ENCODE measurements at places on chromosomes 7 and 10. TPM values are rescaled to one million over a fixed set of nuclear protein-coding genes. Genes with fewer than 3 reads are reported as not detected.

Gene SAP25
- total RNA-seq = 5.8 TPM

Gene GDF10
- total RNA-seq = 0.19 TPM

Gene GNA12
- total RNA-seq = 96.5 TPM

Gene CCDC6
- 74.8 TPM for total RNA-seq

Gene CYP3A7
- total RNA-seq = not detected

Gene FGFR2
- total RNA-seq = 81.6 TPM

Gene HPS6
- total RNA-seq = 17.7 TPM

Gene ABCC2
- total RNA-seq = 0.42 TPM

Gene PCLO
- total RNA-seq = 3.2 TPM

Gene SLC39A12
- total RNA-seq = not detected

Gene BTBD16
- not detected for total RNA-seq

DNA sequence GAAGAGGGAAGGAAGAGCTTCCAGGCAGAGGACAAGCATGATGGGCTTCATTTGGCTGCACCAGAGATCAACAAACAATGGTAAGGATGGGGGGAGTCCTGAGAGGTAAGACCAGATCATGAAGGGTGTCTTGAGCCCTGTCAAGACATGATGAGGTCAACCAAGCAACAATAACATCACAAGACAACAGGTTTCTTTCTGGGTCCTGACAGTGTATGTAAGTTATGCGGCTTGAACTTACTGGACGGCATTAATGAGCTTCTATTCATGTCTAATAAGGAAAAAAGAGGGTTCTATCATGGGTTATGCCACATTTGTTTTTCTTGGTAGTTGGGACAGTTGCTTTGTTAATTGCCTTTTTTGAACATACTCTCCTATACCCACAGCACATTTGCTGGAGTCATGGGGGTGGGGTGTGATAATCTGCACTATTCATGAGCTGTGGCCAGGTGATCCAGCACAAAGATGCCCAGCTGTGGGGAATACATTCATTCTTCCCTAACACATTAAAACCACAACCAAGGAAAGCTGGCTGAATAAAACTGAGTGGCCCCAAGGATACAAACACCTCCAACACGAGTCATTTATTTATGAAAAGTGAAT lies 168.8 kb upstream of the KLF14 start:
- H3K4me3 ChIP-seq = no peak overlapping the region
- 0 out of 2 replicates have a peak overlapping the region, but pooled peaks have one; percentile 3 for H3K27ac ChIP-seq
- DNase-seq = no peak

- no peaks in the 10 kb centered on the region for H3K27me3 ChIP-seq
- H3K36me3 ChIP-seq = no peaks in the 10 kb centered on the region
Measured at GRCh38 chr7:7119729-7120128, 62.6 kb upstream of the C1GALT1 start.

- no peaks in the 10 kb centered on the region for H3K27me3 ChIP-seq
- no peak overlapping the region for H3K4me3 ChIP-seq
- no peaks in the 10 kb centered on the region for H3K4me1 ChIP-seq
Measured at GRCh38 chr7:130021105-130021834, 29.9 kb downstream of the ZC3HC1 start.

DNA sequence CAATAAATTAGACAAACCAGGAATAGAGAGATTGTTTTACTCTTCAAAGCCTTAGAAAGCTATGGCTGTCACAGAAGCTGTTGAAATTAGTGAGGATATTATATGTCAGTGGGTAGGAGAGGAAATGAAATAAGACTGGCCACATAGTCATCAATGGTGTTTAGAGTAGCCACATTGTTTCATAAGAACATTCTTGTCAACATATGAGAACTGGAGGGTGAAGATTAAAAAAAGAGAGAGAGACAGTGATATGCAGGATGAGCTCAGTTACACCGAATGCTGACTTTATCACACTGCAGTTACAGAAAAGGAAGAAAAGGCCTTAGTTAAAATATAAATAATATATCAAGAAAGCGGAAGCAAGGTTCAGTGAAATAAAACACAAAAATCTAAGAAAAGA lies 412.0 kb downstream of the CNTNAP2 start:
- H3K4me3 ChIP-seq = no peak overlapping the region
- no peaks in the 10 kb centered on the region for H3K36me3 ChIP-seq
- DNase-seq = no peak
- H3K4me1 ChIP-seq = no peaks in the 10 kb centered on the region

DNA sequence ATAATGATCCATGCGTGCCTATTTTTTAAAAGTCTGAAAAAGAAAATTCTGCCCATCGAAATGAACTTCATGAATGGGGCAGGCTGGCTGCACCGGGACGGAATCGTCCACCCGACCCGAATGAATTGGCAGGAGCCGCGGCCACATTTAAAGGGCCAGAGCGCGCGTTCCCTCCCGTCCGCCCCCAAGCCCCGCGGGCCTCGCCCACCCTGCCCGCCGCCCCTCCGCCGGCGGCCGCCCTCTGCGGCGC lies 319 bp upstream of the GATA3 start:
- H3K27ac ChIP-seq = no peak overlapping the region
- H3K27me3 ChIP-seq = peaks cover 93% of the 10 kb centered on the region
- no peaks in the 10 kb centered on the region for H3K36me3 ChIP-seq
- no peak for DNase-seq
- H3K4me3 ChIP-seq = peak overlapping the region; percentile 33

- DNase-seq = no peak
- no peaks in the 10 kb centered on the region for H3K27me3 ChIP-seq
- no peaks in the 10 kb centered on the region for H3K36me3 ChIP-seq
- H3K4me3 ChIP-seq = no peak overlapping the region
- no peaks in the 10 kb centered on the region for H3K4me1 ChIP-seq
Measured at GRCh38 chr7:48964074-48964473, 39.7 kb downstream of the CDC14C start.

- DNase-seq = no peak
- H3K27me3 ChIP-seq = no peaks in the 10 kb centered on the region
- no peaks in the 10 kb centered on the region for H3K4me1 ChIP-seq
- H3K36me3 ChIP-seq = no peaks in the 10 kb centered on the region
- no peak overlapping the region for H3K27ac ChIP-seq
Measured at GRCh38 chr10:46220872-46221538, 65.8 kb upstream of the ANTXRL start.

GRCh38 chr7:113774182-113774807 lies 144.5 kb downstream of the PPP1R3A start:
- no peaks in the 10 kb centered on the region for H3K4me1 ChIP-seq
- H3K36me3 ChIP-seq = no peaks in the 10 kb centered on the region
- DNase-seq = no peak
- no peaks in the 10 kb centered on the region for H3K27me3 ChIP-seq
- H3K4me3 ChIP-seq = no peak overlapping the region

DNA sequence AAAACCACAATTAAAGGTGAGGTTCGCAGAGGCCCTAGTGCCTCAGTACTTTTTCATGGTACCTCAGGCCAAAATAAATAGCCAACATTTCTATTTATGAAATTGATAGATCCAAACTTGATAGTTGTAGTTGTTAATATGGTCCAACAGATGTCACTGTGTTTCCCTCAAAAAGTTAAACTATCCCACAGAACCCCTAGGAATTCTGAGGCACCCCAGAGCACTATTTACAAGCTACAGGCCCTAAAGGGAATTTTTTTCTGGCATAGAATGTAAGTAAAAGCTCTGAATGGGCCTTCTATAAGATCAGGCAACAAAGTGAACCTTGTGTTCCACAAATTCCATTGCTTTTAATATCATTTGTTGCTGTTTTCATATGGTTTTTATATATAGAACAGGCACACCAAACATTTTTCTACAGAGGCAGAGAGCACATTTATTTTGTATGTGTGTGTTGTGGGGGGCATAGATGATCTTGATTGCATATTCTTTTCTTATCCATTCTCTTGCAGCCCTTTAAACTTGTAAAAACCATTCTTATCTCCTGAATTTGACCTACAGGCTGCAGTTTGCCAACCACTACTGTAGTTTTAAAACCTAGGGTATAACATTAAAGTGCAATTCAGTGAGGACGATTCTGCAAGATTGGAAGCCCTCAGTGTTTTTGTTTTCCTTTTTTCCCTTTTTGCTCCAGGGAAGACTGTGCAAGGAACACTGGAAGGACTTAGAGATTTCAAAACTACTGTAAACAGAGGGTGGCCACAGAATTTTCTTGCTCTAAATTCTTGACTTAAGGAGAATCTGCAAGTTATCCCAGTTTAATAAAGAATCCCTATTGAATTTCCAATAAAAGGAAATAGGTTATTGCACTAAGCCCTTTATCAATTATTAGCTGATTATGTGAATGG lies 3.5 kb upstream of the ARL4A start:
- no peak overlapping the region for H3K27ac ChIP-seq
- H3K4me1 ChIP-seq = no peaks in the 10 kb centered on the region
- DNase-seq = no peak
- no peaks in the 10 kb centered on the region for H3K36me3 ChIP-seq
- H3K4me3 ChIP-seq = no peak overlapping the region

DNA sequence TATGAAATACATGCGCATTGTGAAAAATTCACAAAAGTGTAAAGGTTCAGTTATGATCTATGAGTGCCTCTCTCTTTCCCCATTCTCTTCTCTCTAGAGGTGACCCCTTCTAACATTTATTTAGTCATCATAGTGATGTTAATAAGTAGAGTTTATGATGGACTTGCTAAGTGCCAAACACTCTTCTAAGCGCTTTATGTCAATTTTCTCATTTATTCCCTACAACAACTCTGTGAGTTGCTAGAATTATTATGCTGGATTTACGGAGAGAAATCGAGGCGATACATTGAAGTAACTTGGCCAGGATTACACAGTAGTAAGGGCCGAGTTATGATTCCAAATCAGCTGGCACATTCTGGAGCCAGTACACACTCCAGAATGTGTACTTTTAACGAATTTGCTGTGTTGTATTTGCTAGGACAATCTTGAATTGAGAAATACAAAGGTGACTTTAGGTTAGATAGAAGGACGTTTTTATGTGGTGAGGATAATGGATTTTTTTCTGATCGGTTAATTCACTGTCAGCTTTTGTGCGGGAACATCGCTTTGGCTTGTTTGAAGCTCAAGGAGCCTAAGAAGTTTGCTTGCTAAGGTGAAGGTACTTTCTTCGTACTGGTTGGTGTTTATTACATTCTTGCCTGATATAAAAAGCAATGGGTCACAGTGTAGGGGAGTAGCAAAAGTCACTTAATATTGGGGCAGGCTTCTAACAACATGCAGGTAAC lies 1.4 kb downstream of the ATRNL1 start:
- H3K36me3 ChIP-seq = no peaks in the 10 kb centered on the region
- no peak for DNase-seq
- H3K27me3 ChIP-seq = peaks cover 19% of the 10 kb centered on the region
- no peaks in the 10 kb centered on the region for H3K4me1 ChIP-seq
- no peak overlapping the region for H3K27ac ChIP-seq

DNA sequence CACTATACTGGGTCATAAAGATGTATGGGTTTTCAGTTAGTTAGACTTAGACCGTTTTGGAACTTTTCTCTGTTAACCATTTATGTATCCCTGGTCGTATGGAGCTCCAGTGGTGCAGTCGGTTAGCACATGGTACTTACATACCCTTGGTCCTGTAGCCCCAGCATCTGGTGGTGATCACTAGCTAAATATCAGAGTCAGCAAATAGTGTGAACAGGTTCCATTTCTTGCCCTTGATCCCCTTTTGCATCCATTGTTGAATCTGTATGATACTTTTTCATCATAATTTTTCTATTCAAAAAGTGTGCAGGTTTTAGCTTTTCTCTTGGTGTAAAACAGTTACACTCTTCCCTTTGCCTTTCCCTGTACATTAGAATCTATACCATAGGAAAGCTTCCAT lies 15.9 kb downstream of the NIPSNAP2 start:
- H3K4me1 ChIP-seq = no peaks in the 10 kb centered on the region
- peaks cover 36% of the 10 kb centered on the region for H3K36me3 ChIP-seq
- no peaks in the 10 kb centered on the region for H3K27me3 ChIP-seq
- H3K27ac ChIP-seq = no peak overlapping the region
- DNase-seq = no peak

GRCh38 chr10:90245623-90246022 lies 544.2 kb downstream of the KIF20B start:
- H3K4me1 ChIP-seq = no peaks in the 10 kb centered on the region
- H3K4me3 ChIP-seq = no peak overlapping the region
- H3K27me3 ChIP-seq = no peaks in the 10 kb centered on the region
- no peak overlapping the region for H3K27ac ChIP-seq
- DNase-seq = no peak
- no peaks in the 10 kb centered on the region for H3K36me3 ChIP-seq

DNA sequence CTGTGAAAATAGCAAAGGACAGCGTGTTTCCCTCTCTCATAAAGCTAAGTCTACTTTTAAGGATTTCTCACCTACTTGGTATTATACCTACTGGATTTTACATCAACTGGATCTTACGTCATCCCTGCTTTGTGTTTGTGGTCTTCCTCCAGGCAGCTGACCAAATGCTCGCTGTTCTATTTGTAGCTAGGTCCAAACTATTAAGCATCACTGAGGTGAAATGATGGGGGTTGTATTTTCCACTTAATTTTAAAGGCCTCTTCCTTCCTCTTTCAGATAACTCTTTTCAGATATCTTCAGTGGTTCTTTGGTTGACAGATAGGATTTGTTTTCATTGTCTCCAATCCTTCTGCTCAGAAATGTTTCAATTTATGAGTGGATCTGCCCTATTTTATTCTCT lies 169.7 kb downstream of the RNLS start:
- no peaks in the 10 kb centered on the region for H3K27me3 ChIP-seq
- no peaks in the 10 kb centered on the region for H3K36me3 ChIP-seq
- no peak overlapping the region for H3K4me3 ChIP-seq
- H3K27ac ChIP-seq = no peak overlapping the region
- DNase-seq = no peak

GRCh38 chr10:112471878-112472487 lies 25.0 kb downstream of the VTI1A start:
- no peaks in the 10 kb centered on the region for H3K27me3 ChIP-seq
- H3K4me3 ChIP-seq = no peak overlapping the region
- H3K27ac ChIP-seq = no peak overlapping the region
- H3K36me3 ChIP-seq = no peaks in the 10 kb centered on the region

DNA sequence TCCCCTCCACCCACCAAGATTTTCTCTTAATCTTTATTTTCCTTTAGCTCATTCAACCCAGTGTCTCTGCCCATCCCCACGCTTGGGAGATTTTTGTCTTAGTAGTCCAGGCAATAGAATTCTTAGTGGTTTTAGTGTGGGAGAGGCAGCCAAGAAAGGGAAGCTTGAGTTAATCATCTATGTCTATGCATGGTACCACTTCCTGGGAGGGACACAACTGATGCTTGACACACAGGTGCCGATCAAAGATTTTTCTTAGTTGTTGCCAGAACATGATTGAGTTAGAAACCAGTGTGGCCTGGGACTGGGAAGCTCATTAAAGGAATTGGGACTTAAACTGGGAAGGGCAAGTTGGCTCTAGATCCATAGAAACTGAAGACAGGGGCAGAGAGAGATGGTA lies 3.1 kb downstream of the STRA8 start:
- no peaks in the 10 kb centered on the region for H3K27me3 ChIP-seq
- H3K27ac ChIP-seq = no peak overlapping the region
- H3K4me3 ChIP-seq = no peak overlapping the region
- peaks cover 9% of the 10 kb centered on the region for H3K4me1 ChIP-seq

DNA sequence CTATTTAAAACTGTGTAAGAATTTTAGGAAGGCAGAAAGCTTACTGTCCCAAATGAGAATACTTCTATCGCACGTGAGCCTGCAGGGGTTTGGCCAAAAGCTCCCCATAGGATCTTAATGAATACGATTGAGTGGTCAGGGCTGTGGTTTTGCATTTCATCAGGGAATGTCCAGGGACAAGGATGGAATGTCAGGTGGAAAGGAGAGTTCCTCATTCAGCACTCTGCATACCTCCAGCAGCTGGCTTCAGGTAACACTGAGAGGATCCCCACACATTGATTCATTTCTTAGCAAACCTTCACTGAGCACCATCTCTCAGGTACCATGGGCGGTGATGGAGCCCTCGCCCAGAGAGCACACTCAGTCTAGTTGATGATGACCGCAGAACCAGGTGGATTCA lies 27.2 kb downstream of the ANK3 start:
- no peak for DNase-seq
- peaks cover 5% of the 10 kb centered on the region for H3K4me1 ChIP-seq
- no peak overlapping the region for H3K4me3 ChIP-seq
- H3K27me3 ChIP-seq = no peaks in the 10 kb centered on the region
- no peak overlapping the region for H3K27ac ChIP-seq

Measured in H1 (cell line).